Immature natural killer cell (primary cell): ENCODE measurements at places on chromosomes 2 and 18. TPM values are rescaled to one million over a fixed set of nuclear protein-coding genes. Genes with fewer than 3 reads are reported as not detected.

The TWSG1 gene
- 5.1 TPM for polyA plus RNA-seq

The KIF1A gene
- not detected for polyA plus RNA-seq

GRCh38 chr18:75830828-75831227 is 403.3 kb upstream of the SMIM21 start:
- H3K27ac ChIP-seq: no peak overlapping the region
- H3K27me3 ChIP-seq: no peaks in the 10 kb centered on the region
- no peaks in the 10 kb centered on the region for H3K36me3 ChIP-seq
- DNase-seq: no peak
- no peak overlapping the region for H3K4me3 ChIP-seq

GRCh38 chr2:145185696-145186095 is 665.8 kb upstream of the ZEB2 start:
- peaks cover 29% of the 10 kb centered on the region for H3K4me1 ChIP-seq
- DNase-seq: no peak
- H3K4me3 ChIP-seq: peak overlapping the region; percentile 17

GRCh38 chr2:128423788-128424165 is 105.1 kb upstream of the HS6ST1 start:
- DNase-seq: no peak
- peaks cover 13% of the 10 kb centered on the region for H3K27me3 ChIP-seq
- H3K4me1 ChIP-seq: no peaks in the 10 kb centered on the region
